ENCODE measurements at places on chromosomes 7 and 10. TPM values are rescaled to one million over a fixed set of nuclear protein-coding genes. Genes with fewer than 3 reads are reported as not detected.

The BCCIP gene
- total RNA-seq, result 59.8 TPM

The INSYN2A gene
- not detected for total RNA-seq

The COL28A1 gene
- not detected for total RNA-seq

DNA sequence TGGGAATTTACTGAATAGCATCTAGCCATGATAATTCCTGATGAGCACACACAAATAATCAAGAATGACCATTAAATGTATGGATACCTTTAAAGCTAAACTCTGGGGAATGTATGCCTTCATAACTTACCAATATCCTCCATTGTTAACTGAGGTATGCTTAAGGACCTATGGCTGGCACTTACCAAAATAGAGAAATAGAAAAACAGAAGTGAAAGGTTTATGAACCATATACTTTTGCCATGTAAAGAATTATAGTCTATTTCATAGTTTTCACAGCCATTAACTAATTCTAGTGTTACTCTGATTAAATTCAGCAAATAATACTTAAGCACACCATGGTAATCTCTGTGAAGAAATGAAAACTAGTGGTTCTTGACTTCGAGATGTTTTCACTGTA lies 1360.6 kb upstream of the LRRTM3 start:
- no peak for DNase-seq

DNA sequence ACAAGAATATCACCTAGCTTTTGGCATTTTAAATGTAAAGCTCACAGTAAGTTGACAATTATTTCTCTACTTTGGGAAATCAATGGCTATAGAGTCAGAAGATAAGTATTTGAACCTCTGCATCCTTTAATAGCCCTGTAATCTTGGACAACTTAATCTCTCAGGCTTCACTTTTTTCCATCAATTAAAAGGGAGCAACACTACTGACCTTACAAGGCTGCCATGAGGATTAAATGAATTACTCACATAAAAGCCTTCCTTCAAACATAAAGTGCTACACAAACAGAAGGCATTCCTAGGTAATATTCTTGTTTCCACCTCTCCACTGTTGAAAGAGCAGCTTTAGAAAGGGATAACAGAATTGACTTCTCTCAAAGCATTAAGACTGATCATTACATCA lies 266.0 kb downstream of the RNLS start:
- DNase-seq, result no peak

- DNase-seq, result no peak
Observed at GRCh38 chr10:90418869-90419652, 438.8 kb downstream of the HTR7 start.

- no peak for DNase-seq
Observed at GRCh38 chr7:132609222-132609621, 33.0 kb upstream of the PLXNA4 start.
